HS-5 (cell line): ENCODE measurements at places on chromosomes 6 and 20.

DNA sequence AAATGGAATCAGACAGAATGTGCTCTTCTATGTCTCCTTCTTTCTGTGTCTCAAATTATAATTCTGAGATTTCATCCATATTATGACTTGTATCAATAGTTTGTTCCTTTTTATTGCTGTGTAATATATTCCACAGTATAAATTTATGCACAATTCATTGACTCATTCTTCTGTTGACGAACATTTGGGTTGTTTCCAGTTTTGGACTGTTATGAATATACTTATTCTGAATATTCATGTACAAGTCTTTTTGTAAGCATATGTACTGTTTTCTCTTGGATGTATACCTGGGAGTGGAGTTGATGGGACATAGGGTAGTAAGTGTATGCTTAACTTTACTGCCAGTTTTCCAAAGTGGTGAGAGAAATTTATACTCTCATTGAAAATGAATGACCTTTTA lies 28.1 kb upstream of the TRAF3IP2 start:
- no peak for DNase-seq

GRCh38 chr20:24995741-24996448 lies 3.3 kb upstream of the APMAP start:
- no peak for DNase-seq

DNA sequence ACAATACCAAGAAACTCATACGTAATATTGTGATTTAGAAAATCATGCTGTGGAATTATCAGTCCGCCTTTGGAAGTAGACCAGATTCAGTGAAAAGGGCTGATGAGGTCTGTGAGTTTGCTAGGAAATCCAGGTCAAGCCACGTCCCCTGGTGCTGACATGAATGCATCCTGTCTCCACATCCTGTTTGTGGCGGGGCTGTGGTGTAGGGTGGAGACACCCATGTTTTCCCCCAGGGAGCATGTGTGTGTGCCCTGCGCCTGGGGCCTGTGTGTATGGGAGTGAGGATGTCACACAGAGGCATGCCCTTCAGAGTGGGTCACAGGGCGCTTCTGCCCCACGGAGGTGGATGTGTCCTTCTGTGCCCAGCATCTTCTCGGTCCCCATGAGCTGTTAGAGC lies 109.1 kb downstream of the SASH1 start:
- DNase-seq: no peak

DNA sequence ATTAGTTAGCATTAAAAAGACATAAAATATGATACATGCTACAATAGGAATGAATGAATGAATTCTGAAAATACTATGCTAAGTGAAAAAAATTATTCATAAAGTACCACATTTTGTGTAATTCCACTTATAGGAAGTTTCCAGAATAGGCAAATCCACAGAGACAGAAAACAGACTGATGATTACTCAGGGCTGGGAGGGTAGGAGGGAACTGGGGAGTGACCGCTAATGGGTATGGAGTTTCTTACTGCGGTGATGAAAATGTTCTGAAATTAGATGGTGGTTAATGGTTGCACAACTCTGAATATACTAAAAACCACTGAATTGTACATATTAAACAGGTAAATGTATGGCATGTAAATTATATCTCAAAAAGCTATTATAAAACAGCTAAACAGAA lies 22.6 kb downstream of the FERMT1 start:
- no peak for DNase-seq

GRCh38 chr20:56414842-56415765 lies 3.0 kb downstream of the CASS4 start:
- DNase-seq: no peak

DNA sequence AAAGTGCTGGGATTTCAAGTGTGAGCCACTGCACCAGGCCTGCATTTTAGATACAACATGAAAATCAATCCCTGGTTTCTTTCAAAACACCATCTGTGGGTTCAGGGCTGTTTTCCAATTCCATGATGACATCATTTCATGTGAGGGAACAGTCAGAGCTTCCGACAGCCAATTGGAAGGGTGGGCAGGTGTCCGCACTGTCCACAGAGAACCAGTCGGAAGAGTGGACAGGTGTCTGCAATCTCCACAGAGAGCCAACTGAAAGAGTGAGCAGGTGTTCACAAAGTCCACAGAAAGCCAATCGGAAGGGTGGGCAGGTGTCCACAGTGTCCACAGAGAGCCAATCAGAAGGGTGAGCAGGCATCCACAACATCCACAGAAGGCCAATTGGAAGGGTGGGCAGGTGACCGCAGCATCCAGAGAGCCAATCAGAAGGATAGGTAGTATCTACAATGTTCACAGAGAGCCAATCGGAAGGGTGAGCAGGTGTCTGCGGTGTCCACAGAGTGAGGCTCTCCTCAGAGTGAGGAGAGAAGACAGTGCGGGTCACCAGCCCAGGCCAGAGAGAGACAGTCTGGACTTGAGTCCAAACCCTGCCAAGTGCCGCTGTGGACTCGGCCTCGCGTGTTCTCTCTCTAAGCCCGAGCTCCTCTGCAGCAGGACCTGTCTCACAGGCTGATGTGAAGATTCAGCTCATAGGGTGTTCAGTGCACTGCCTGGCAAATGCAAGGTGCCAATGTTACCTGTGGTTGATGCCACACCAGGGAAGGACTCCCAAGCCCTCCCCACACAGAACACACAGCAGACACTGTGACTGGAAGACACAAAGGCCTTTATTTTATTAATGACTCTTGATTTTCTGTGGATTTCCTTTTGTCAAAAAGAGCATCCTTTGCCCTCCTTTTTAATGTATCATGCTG lies 57.3 kb downstream of the DLL1 start:
- no peak for DNase-seq

DNA sequence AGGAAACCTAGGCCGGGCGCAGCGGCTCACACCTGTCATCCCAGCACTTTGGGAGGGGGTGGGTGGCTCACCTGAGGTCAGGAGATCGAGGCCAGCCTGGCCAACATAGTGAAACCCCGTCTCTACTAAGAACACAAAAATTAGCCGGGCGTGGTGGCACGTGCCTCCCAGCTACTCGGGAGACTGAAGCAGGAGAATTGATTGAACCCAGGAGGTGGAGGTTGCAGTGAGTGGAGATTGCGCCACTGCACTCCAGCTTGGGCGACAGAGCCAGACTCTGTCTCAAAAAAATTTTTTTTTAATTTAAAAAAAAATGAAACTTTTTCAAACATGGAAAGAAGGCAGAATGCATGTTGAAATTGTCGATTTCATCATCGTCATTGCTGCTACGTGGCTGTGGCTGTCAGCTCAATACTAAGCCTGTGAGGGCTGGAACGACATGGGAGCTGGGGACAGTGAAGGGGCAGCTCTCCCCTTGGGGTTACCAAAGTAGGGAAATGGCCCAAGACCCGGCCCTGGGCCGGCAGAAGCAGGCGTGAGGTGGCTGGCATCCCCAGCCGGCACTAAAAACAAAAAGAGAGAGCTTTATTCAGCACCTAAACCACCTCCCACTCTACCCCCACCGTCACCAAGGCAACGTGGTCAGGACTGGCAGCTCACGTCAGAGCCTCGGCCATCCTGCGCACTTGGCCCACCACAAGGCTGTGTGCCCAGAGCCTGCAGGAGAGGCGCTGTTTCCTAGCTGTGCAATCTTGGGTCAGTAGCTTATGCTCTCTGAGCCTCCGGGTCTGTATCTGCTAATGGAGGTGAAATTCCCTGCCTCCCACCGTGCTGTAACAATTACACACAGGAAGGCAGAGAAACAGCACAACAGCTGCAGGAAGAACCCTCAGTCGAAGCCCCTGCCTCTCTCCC lies 30.8 kb downstream of the AGPAT4 start:
- DNase-seq: no peak

DNA sequence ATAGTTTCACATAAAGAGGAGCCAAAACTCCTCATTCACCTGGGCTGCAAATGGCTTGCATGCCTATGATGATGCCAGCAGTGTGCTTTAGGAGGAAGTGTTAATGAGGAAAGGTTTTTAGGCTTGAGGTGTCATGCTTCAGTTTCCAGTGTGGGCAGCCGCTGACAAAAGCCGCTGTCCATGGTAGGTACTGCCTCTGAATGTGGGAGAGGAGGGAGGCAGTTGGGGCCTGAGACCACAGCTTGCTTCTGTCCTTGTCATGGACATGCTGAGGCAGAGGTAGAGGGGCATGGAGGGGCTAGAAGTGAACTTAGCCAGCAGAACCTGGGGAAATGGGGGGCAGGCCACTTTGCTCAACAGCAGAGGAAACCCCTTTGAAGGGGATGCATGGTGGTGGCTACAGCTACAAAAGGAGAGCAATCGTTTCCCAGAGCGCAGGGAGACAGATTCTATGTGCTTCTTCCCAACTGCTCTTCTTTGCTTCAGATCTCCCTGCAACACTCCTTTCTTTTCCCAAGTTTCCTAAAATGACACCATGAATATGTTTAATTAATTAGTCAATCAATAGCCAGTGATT lies 372.1 kb upstream of the CNR1 start:
- DNase-seq: no peak

DNA sequence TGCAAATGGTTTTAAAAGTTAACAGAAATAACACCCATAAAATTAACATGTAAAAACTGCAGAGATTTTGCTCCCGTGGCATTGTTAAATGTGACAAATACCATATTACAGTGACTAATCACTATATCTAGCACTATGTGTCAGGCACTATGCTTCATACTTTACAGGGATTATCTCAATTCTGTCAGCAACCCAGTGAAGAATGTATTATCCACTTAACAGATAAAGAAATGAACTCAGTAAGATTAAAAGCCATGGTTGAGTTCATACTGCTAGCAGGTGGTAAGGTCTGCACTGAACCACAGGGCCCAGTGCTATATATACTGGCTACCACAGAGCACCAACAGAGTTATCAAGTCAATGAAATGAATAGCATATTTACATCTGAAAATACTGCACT lies 65.4 kb downstream of the RWDD2A start:
- DNase-seq: no peak

- peak; percentile 25 for DNase-seq
These were observed 30.4 kb downstream of the AFDN start for GRCh38 chr6:167856999-167857660.

- no peak for DNase-seq
These were observed 28.7 kb upstream of the RPS6KA2 start for GRCh38 chr6:166655713-166656229.

DNA sequence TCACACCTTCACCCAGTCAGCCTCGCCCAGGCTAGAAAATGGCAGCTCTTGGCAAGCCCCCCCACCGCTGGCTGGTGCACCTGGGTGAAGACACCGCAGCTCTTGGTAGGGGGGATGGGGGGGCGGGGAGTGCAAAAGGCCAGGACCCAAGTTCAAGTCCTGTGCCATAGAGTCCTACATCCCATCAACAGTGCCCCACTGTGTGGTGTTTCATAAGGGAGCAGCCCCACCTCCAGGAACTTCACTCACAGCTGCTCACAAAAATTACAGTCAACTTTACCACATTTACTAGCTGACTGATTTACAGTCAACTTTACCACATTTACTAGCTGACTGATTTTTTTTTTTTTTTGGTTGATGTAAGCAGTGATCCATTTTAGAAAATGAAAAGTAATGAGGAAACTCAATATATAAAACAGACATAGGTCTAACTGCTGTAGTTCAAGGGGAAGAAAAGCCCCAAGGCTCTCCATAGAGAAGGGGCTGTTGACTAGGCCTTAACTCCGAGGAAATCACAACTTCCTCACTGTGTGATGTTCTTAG lies 208.9 kb upstream of the SNX9 start:
- DNase-seq: no peak

DNA sequence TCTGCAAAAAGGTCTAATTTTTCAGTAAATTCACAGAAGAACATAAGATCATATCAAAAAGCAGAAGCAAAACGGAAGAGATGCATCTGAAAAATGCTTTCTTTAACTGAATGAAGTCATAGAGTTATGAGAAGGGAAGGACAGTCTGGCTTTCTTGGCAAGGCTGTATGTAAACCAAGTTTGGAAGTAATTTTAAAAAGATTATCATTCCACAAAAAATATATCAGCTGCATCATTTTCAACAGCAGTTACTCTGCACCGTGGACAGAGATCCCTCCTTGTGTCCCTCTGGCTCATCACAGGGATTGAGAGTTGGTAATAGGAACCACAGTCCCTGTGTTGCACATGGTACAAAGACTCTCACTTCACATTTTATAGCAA lies 258.5 kb downstream of the HIVEP2 start:
- no peak for DNase-seq

DNA sequence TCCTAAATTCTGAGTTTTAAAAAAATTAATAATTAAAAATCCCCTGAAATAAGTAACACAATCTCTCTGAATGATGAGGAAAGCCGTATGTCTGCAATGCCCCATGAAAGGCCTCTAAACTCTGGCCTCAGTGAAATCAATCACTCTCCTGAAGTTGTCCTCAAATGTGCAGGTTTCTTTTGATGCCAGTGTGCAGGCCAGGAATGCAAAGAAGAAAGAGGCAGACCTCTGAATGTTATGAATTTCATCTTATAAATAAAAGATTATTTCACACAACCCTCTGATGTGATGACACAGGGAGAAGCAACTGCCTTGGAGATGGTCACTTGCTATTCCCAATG lies 121.8 kb downstream of the TBXT start:
- no peak for DNase-seq

DNA sequence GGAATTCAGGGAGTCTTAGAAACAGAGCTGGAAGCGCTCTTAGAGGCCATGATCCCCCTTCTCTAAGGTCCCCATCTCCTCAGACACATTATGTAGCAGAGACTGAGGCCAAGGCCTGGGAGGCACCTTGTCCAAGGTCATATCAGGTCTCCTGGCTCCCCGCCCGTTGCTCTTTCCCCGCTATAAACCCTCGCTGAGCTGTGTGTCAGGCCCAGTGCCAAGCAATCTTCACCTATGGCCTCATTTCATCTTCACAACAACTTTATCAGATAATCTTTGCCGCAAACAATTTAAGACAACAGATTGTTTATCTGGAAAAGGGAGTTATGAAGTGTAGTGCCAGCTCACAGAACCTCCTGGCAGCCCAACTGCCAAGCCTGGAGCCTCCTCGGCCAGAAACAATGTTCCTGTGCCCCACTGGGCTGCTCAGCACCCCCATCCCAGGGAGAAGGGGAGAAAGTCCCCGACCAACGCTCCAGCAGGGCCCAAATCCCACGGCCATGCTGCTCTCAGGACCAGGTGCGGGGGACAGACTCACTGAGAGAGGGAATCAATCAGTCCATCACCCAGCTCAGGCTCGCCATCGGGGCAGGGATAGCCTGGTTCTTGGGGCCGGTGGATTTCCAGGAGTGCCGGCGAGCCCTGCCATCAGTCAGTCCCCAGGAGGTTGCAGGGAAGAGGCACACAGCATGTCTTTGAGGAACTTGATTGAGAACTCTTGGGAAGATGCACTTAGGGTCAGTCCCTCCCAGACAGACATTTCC lies 16.9 kb upstream of the FANCE start:
- no peak for DNase-seq

GRCh38 chr6:73610444-73611275 lies 43.1 kb downstream of the SLC17A5 start:
- peak; percentile 31 for DNase-seq

DNA sequence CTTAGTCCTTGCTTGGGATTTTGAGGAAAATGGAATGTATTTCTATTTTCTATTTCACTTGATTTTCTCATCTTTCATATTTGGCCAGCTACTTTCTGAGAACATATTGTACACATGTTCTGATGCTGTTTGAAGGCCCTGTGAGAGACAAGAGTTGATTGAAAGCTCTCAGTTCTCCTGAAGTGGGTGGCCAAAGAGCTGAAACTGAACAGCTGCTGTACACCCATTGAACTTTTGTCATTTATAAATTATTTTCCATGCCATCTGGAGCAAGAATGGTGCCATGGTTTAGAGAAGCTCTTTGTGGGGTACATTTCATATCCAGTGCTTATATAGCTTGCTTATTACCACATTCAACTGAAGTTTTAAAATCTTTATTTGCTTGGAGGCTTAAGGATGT lies 298.3 kb downstream of the PRL start:
- DNase-seq: no peak
